ENCODE measurements at places on chromosomes 3 and 15.
A peak's percentile ranks its signal among the peaks of the same experiment; 100 is the strongest.

DNA sequence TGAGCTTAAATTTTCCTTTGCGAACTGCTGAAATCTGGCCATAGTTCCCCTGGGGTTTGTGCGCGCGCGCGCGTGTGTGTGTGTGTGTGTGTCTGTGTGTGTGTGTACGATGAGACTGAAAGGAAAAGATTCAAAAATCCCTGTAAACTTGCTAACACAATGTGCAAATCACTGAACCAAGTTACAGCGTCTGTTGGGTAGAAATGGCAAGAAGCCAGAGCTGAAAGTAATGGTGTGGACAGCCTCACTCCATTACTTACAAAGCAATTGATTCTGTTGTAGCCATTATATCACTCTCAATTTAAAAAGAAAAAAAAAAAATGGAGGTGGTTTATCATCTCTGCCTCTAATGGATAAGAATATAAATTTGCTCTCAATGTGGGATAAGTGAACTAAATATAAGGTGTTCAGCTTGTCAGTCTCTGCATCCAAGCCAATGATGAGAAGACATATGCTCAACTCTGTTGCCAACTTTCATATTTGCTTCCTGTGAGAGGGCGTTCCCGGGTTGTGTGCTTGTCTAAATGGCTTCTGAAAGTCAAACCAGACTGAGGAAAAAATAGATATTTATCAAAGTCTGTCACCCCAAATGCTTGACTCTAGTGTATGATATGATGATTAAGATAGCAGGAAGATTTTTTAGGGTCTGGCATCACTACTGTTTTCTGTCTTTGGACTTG lies 422.2 kb downstream of the ZNF385D start:
- DNase-seq: no peak

DNA sequence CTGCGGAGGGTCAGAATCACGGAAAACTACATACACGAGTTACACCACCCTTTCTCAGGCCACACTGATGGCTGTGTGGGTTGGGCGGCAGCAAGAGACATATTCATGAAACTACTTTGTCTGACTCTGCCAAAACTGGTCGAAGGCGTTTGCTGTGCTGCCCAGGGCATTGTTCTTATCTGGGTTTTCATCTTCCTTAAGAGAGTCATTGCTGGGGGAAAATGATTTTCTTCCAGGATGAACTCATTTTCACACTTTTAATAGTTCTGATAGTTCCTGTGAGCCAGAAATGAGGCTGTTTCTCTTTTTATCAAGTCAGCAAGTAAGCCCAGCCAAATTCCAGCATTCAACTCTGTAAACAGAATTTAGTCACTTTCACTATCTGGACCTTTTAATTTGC lies 47.6 kb downstream of the TRIM71 start:
- no peak for DNase-seq

GRCh38 chr15:66617137-66618090 lies 51.6 kb upstream of the LCTL start:
- DNase-seq: peak; percentile 76

DNA sequence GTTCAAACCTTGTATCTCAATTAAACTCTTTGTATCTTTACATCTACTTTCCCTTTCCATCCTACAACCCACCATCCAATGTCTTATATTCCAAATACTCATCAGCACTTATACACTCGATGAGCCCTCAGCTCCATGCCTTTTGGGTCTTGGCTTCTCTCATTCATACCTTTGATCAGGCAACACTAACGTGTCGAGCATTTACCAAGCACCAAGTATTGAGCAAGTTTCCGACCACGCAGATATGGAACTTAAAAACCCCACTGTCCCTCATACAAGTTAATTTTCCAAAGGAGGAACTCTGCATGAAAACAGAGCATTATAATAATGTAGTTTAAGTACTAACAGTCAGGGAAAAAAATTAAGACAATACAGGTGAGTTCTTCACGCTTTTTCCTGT lies 102.8 kb downstream of the IL1RAP start:
- no peak for DNase-seq

GRCh38 chr3:71064956-71065763 lies 518.4 kb downstream of the FOXP1 start:
- DNase-seq: no peak

- DNase-seq: no peak
Measured at GRCh38 chr3:82329300-82329699, 567.9 kb upstream of the GBE1 start.

- peak; percentile 19 for DNase-seq
Measured at GRCh38 chr15:95812491-95812890, 518.0 kb upstream of the NR2F2 start.

DNA sequence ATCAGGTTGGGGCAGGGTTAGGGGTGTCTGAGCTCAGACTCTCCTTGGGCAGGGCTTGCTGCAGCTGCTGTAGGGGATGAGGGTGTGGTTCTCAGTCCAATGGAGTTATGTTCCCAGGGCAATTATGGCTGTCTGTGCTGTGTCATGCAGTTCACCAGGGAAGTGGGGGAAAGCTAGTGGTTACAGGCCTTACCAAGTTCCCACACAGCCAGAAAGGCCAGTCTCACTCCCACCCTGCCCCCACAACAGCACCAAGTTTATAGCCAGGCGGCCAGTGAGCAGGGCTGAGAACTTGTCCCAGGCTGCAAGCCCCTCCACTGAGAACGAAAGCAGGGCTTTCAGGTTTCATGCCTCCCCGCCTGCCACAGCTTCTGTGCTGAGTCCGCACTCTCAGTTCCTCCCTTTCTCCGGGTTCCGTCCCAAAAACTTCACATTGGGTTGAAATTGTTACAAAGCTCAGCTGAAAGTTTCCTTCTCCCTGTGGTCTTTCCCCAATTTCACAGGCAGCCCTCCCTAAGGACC lies 19.6 kb upstream of the CPOX start:
- DNase-seq: no peak

- DNase-seq: no peak
Measured at GRCh38 chr3:8336456-8336855, 165.2 kb upstream of the LMCD1 start.

DNA sequence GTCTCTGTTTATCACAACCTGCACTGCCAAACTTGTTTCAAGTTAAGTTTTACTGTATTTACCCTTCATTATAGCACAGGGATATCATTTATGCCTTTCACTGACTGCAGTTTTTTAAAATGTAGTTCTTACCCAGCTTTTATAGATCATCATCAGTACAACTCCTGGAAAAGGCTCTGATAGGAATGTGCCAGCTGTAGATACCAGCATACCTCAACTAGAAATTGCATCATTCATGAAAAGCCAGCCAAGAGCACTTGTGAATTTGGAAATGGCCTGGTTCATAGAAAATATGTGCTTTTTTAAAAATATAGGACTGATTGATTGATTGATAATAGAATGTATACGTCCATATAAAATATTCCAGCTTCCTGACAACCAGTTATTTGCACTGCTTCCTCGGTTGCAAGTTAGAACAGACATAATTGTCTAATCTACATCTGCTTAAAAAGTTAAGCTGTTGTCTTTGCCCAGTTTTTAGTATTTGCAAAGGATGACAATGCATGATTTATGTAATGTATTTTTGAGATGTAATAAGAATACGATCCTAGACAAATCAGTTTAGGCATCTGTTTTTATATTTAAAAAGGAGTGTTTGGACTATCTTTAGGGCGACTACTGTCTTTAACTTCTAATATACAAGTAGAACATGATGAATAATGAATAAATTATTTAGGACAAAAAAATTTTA lies 58.5 kb downstream of the DCUN1D1 start:
- peak; percentile 18 for DNase-seq

- DNase-seq: peak; percentile 11
Measured at GRCh38 chr3:101279162-101279561, 41.2 kb downstream of the IMPG2 start.

- DNase-seq: peak; percentile 60
Measured at GRCh38 chr3:123792473-123793201, 91.5 kb downstream of the MYLK start.

- DNase-seq: peak; percentile 17
Measured at GRCh38 chr3:48090166-48090939, 74.1 kb upstream of the MAP4 start.

DNA sequence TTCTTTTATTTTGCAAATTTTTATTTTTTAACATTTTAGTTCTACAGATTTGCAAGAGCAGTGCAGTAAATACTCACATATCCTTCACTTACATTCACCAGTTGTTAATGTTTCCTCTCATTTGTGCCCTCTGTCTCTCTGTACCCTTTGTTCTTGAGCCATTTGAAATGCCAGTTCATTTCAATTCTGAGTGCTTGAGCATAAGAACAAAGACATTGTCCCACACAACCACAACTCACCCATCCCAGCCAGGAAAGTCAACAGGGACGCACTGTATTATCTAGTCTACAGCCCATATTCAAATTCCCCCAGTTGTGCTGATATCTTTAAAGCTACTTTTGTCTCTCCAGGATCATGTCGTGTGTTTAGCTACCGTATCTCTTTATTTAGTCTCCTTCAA lies 141.4 kb upstream of the SLC6A11 start:
- no peak for DNase-seq

- peak; percentile 58 for DNase-seq
Measured at GRCh38 chr3:4633078-4634004, 140.2 kb downstream of the ITPR1 start.

DNA sequence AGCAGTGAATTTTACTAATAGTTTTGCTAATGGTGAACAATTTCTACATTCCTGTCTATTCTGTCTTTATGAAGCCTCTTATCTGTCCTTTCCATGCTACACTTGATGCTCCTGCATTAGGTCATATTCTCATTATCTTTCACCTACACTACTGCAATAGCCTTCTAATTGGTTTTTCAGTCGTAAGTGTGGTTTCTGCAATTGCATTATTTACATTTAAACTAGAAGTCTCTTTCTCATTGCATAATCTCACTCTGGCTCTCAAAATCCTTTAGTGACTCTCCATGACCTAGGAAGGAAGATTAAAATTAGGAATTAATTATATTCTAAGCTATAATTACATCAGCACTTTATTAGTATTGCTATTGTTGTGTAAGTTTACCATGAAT lies 686.5 kb downstream of the IGSF11 start:
- no peak for DNase-seq

DNA sequence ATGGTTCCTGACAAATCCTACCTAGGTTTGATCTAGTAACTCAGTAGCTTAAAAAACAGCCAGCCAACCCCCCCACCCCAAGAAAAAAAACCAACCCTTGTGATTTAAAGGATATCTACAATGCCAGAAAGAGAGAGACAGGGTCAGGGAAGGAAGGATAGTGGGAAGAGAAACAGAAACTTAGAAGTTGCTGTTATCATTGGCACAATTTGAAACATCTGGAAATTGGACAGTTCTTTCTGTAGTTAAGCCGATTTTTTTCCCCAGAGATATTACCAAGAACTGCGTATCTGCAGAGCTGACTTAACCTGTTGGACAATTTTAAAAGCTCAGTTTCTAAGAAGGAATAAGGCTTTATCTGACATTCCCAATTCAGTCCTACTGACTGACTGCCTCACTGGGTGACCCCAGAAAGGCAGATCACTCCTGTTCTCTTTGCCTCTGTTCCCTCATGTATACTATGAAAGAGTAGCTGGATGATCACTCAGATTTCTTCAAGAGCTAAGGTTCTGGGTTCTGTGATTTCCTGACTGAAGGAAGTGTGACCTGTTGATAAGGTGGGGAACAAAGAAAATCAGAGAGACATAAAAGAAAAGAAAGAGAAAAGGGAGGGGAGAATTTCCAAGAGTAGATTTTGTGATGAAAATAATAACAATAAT lies 128.3 kb downstream of the MAP2K5 start:
- DNase-seq: no peak

DNA sequence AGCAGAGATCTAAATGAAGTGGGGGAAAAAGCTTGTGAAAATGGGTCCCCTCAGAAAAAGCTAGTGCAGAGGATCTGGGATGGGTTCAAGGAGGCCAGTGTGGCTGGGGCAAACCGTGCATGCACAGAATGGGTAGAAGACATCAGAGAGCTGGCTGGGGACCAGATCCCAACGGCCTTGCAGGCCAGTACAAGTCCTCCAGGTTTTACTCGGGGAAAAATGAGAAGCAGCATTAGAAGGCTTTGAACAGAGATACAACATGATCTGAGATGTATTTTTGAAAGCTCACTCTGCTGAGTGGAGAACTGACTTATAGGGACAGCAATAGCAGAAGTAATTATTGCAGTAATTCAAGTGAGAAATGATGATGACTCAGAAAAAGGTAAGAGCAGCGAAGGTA lies 114.5 kb downstream of the HERC1 start:
- no peak for DNase-seq
